Astrocyte (in vitro differentiated cells and primary cell): ENCODE measurements at places on chromosomes 2 and 18. TPM values are rescaled to one million over a fixed set of nuclear protein-coding genes. Genes with fewer than 3 reads are reported as not detected.
A peak's percentile ranks its signal among the peaks of the same experiment; 100 is the strongest.

SDC1 gene
- 74.3 and 92.7 TPM in 2 replicates for total RNA-seq

- no peaks in the 10 kb centered on the region for H3K36me3 ChIP-seq
- no peaks in the 10 kb centered on the region for H3K4me1 ChIP-seq
- H3K27me3 ChIP-seq, result no peaks in the 10 kb centered on the region
Observed at GRCh38 chr2:186724736-186725135, 30.9 kb downstream of the FAM171B start.

GRCh38 chr2:224646242-224646846, 61.2 kb upstream of the CUL3 start:
- H3K4me1 ChIP-seq, result no peaks in the 10 kb centered on the region
- H3K4me3 ChIP-seq, result no peak overlapping the region
- no peaks in the 10 kb centered on the region for H3K36me3 ChIP-seq
- H3K27ac ChIP-seq, result no peak overlapping the region

DNA sequence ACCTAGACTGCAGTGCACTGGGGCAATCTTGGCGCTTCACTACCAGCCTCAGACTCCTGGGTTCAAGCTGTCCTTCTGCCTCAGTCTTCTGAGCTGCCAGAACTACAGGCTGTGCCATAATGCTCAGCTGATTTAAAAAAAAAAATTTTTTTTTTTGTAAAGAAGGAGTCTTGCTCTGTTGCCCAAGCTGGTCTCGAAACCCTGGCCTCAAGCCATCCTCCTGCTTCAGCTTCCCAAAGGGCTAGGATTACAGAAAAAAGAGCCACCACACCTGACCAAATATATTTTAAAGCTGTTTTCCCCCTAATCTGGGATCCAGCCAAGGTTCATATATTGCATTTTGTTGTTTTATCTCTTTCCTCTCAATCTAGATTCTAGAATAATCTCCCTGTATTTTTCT, 82.2 kb downstream of the RAB31 start:
- H3K36me3 ChIP-seq, result no peaks in the 10 kb centered on the region
- DNase-seq, result no peak
- H3K4me1 ChIP-seq, result peaks cover 6% of the 10 kb centered on the region
- H3K4me3 ChIP-seq, result no peak overlapping the region
- no peak overlapping the region for H3K27ac ChIP-seq
- no peaks in the 10 kb centered on the region for H3K27me3 ChIP-seq

GRCh38 chr2:20916604-20917286, 93.8 kb upstream of the LDAH start:
- no peak overlapping the region for H3K27ac ChIP-seq
- no peaks in the 10 kb centered on the region for H3K36me3 ChIP-seq
- peaks cover 4% of the 10 kb centered on the region for H3K4me1 ChIP-seq
- no peaks in the 10 kb centered on the region for H3K27me3 ChIP-seq
- DNase-seq, result peak; percentile 9

- no peaks in the 10 kb centered on the region for H3K36me3 ChIP-seq
- H3K4me3 ChIP-seq, result no peak overlapping the region
- no peak for DNase-seq
- H3K4me1 ChIP-seq, result peaks cover 20% of the 10 kb centered on the region
- peak overlapping the region; percentile 43 for H3K27ac ChIP-seq
Observed at GRCh38 chr18:58640428-58640805, 11.5 kb upstream of the ALPK2 start.
